Ammon's horn (tissue), 1 donor: ENCODE measurements at places on chromosomes 5 and 9.

DNA sequence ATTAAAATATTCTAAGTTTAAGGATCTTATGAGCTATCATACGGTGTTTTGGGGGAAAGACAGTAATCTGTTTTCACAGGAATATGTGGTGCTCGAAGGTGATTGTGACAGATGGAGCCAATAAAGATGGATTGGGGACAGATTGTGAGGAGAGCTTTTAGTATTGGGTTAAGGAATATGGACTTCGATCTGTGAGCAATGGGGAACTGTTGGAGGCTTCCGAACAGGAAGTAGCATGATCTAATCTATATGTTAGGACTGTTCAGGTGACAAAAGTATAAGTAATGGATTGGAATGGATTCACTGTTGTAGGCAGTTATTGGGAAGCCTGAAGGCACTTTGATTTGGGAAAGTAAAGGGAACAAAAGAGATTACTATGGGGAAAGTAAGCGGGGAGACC is 7.4 kb upstream of the ELL2 start:
- DNase-seq: no peak

DNA sequence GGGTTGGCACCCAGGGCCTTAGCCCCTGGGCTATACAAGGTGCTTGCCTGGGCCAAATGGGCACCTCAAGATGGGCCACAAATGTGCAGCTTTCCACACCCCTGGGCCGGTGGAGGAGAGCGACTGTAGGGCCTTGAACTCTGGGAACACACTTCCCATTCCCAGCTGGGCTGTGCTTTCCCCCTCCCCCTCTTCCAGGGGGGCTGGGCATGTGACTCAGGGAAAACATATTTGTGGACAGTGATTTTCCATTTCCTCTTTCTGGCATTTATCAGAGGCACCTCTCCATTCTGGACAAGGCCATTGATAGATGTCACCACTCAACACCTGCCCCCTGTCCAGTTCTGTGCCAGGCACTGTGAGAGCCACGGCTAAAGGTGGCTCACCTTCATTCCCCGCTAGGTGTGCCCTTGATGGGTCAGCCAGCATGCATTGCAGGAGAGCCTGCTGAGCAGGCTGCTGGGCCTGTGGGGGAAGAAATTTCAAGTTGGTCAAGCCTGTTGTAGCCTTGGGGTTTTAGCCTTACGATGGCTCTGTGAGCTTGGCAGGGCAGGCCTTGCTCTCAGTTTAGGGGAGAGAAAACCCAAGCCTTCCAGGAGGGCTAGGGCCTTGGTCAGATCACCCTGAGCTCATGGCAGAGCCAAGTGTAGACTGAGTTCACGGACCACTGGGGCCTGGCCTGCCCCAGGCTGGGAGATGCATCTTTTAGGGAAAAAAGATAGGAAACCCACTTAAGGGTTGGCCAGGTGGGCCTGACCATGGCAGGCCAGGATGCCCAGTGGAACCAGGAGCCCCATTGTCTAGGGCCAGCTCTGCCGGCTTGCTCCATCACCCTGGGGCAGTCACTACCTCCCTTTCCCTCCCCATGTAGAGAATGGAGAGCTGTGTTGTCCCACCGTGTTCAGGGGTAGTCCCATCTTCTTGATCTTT is 113.9 kb downstream of the DAB2IP start:
- DNase-seq: no peak

DNA sequence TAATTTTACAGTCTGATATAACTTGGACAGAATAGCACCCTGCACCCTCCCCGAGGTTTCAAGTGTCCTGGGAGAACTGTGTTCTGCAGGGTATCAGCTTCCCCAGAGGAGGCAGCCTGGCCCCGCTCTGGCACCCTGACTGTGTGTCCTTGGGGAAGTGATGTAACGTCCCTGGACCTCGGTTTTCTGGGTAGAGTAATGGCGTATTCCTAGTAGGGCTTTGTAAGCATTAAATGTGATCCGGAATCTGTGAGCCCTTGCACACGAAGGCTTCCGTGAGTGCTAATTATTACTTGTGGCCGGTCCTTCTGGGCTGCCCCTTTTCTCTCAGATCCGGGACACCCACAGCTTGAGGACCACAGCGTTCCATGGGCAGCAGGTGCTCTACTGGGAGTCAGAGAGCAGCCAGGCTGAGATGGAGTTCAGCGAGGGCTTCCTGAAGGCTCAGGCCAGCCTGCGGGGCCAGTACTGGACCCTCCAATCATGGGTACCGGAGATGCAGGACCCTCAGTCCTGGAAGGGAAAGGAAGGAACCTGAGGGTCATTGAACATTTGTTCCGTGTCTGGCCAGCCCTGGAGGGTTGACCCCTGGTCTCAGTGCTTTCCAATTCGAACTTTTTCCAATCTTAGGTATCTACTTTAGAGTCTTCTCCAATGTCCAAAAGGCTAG is 1.0 kb upstream of the CACFD1 start:
- no peak for DNase-seq

GRCh38 chr9:14075218-14075617 is 238.7 kb downstream of the NFIB start:
- DNase-seq: no peak

DNA sequence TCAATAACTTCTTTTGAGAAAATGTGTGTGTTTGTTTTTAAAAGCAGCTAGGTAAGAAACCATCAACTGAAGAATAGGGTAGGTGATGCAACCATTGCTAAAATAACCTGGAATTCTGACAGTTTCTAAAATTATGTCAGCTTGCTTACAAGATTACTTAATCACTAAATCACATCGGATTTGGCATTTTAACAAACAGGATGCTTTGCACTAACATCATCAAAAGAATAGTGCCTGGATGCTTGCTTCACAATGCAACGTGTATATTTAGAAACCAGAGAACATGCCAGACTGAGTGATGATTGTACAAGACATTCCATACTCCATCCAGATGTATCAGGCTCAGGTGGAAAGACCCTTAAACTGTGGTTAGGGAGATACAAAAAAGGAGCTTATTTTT is 43.9 kb downstream of the PAM start:
- DNase-seq: no peak

DNA sequence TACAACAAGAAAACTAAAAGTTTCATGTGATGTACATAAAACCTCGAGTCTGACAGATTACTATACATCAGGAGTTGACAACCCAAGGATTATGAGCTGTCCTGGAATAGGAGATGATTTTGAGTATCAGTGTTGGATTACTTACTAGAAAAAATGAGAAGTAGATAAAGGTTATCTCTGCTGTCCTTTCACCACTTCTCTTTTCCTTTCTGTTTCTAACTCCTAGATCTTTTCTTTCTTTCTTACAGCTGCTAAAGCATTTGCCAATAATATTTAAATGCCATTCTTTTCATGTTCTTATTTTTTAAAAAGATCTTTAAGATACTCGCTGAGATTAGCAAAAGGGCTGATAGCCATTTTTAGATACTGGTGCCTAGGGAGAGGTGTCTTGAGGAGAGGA is 14.8 kb downstream of the RBM27 start:
- no peak for DNase-seq

DNA sequence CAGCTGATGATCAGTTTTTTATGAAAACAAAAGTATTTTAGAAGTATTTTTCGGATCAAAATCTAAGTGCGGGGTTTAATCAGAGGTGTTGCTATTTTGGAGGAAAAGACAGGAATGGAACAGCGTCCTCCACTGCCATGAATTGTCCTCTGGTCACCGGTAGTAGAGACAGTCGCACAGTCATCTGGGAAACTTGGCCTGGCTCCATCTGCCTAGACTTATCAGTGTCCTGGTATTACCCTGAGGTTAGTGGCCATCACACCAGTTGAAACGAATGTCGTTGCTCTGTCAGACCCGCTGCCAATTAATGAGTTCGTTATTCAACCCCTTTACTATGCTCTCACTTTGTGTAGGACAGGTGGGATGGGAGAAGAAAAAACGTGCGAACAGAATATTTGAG is 8.2 kb downstream of the TLX3 start:
- DNase-seq: no peak

DNA sequence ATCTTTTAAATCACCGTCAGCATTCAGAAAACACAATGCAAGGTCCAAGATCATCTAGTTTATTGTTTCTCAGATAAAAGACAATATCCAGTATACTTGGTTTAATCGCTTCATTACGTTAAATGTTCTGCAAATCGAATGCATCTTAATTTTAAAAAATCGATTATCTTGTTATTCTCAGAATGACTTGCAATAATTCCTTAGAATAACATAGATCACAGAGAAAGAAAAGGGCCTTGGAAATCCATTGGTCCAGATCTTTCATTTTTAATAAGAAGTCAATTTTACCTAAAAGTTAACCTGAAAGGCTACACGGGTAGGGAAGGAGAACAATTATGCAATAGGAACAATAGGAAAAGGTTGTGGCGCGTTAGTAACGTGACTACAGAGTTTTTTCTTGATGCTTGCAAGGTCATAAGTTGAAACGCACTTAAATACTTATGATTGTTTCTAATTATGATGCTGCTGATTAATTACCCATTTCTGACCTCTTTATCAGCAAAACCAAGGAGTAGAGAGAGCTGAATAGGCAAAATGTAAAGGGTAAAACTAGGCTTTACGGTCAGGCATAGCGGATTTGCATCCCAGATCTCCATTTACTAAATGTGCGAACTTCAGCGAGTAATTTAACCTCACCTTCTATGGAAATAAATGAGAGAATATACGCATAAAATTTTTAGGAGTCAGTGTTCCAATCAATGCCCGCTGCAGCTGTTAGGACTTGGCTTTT is 769 bp upstream of the LYRM7 start:
- DNase-seq: no peak

GRCh38 chr9:107274953-107275422 is 8.1 kb upstream of the RAD23B start:
- DNase-seq: no peak

GRCh38 chr5:17069995-17070511 is 134.0 kb upstream of the MYO10 start:
- DNase-seq: no peak

DNA sequence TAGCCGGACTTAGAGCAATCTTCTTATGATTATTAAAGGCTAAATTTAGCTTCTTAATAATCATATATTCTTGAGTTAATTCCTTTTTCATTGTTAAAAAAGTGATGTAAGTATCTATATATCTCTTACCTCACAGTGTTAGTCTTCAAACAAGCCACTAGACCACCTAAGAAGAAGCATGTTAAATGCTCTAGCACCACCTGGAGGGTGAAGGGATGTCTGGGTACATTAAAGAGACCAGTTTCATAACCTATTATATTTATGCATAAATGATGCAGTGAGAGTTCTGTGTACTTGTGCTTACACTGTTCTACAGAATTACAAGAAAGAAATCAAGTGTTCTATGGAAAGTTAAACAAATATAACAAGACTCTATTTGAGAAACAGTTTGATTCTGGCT is 55.9 kb upstream of the SLCO6A1 start:
- no peak for DNase-seq

DNA sequence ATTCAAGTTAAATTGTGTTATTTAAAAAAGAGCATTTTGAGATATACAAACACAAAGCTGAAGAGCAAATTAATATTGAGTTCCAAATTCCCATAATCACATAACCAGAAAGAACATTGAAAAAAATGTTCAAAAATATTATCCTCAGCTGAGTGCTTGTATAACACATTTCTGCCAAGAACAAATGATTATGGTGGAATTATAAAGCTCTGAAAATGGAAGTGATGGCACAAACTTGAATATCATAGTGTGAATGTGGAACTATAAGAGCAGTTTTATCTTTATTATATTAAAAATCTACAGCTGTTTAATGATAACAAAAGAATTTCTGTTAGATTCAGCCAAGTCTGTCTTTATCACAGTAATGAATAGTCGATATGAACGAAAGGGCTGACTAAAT is 117.8 kb downstream of the MEF2C start:
- DNase-seq: no peak

DNA sequence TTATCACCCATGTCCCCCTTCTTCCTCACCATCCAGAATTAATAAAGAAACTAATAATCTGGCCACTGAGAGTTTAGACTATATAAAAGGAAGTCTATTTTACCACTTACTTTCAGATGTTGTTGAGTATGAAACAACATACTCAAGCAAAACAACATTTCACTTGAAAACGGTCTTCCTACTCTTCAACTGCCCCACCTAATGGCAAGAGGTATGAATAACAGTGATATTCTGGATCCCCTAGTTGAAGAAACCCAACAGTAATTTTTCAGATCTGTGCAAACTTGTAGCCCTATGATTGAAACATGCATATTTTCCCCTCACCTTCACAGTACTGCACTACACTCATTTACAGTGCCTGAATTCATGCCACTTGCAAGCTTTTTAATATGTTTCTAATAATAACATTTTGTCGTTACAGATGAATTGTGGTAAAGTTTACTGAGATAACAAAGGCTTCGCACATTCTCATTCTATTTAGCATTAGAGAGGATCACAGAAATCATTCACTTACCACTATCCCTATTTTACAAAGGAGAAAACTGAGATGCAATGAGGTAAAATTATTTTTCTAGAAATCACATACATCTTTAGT is 267.9 kb upstream of the PDE4D start:
- peak; percentile 5 for DNase-seq

GRCh38 chr9:20722221-20722620 is 38.2 kb downstream of the FOCAD start:
- DNase-seq: peak; percentile 68

GRCh38 chr5:155434681-155435080 is 421.1 kb downstream of the KIF4B start:
- peak; percentile 30 for DNase-seq

DNA sequence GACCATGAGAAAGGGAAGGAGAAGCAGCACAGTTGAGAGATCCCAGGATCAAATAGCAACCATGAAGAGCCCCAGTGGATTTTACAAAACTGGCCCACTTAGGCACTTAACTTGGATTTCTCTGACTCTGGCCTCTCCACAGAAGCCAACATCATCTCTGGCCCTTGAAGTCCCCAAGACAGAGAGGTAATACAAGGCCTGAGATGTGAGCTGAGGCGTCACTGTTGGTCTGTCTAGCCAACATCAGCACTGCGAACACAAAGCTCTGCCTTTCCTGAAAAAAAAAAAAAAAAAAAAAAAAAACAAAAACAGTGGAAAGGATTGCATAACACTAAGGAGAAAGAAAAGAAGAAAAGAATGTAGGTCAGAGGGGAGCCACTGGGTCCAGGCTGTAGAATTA is 378.3 kb downstream of the BRINP1 start:
- no peak for DNase-seq

GRCh38 chr5:2718115-2718514 is 33.4 kb downstream of the IRX2 start:
- no peak for DNase-seq

DNA sequence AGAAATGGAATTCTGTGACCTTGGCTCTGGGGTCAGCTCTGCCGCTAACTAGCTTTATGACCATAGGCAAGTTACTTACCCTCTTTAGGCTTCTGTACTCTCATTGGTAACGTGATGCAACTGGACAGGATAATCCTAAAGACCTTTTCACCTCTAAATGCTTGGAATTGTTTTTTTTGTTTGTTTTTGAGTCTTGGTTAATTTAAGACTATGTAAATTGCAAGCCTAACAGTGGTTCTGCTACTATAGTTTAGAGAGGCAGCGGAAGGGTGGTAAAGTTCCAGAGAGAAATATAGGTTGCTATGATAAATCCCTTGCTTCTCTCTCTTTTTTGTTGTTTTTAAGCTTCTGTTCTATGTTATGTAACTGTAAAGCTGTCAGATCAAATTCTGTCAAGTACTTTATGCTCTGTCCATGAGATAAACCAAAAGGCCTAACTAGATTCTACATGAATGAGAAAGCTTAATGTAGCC is 17.6 kb downstream of the FAM169A start:
- no peak for DNase-seq

- no peak for DNase-seq
Measured at GRCh38 chr5:116486588-116486987, 88.0 kb downstream of the SEMA6A start.

GRCh38 chr5:95909738-95910137 is 51.9 kb downstream of the ELL2 start:
- DNase-seq: no peak
